ENCODE measurements at places on chromosomes 2 and 18.

- no peak for DNase-seq
Measured at GRCh38 chr2:191724015-191724414, 46.1 kb downstream of the NABP1 start.

GRCh38 chr2:120477831-120478481 lies 132.0 kb downstream of the INHBB start:
- DNase-seq: no peak

DNA sequence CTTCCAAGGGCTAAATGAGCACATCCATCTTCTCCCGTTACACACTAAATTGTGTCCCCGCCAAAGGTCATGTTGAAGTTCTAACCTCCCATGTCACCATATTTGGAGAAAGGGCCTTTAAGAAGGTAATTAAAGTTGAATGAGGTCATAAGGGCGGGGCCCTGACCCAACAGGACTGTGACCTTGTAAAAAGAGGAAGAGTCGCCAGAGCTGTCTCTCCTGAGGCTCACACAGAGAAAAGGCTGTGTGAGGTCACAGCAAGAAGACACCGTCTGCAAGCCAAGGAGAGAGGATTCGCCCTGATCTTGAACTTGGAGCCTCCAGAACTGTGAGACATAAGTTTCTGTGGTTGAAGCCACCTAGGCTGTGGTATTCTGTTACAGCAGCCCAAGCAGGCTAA lies 24.1 kb downstream of the TRABD2A start:
- no peak for DNase-seq

GRCh38 chr2:46815121-46815802 lies 100.3 kb downstream of the MCFD2 start:
- DNase-seq: no peak

DNA sequence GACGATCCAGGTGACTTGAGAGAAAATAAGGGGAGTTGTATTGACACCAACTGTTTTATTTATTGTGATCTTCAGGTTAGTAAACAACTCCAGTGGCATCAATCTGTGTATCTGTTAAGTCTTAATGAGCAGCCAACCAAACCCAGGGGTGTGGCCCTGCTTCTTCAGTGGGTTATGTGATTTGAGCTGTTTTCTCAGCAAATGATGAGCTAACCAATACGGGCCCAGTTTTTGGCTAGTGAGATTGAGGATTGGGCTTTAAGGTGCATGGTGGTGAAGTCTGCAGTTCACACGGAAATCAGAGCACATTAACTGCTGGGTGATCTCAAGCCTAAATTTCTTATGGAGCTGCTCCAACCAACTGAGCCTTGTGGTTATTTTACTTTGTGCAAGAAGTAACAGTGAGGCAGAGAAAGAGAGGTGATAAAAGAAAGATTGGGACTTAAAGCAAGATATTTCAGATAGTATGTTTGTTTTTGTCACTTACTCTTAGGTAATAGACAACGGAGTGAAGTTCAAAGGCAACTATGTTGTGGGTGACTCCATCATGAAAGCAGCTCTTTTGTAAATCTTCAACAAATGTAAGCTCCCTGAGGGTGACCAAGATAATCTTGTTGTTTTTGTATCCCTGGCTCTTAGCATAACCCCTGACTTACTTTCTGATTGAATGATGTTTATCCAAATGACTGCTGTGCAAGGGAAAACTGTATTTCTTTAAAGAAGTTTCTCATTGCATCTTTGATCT lies 2.4 kb downstream of the MTCL1 start:
- no peak for DNase-seq

- DNase-seq: no peak
Measured at GRCh38 chr18:12782521-12782920, 79.7 kb downstream of the PSMG2 start.

- DNase-seq: no peak
Measured at GRCh38 chr2:101770726-101771125, 73.2 kb downstream of the MAP4K4 start.

DNA sequence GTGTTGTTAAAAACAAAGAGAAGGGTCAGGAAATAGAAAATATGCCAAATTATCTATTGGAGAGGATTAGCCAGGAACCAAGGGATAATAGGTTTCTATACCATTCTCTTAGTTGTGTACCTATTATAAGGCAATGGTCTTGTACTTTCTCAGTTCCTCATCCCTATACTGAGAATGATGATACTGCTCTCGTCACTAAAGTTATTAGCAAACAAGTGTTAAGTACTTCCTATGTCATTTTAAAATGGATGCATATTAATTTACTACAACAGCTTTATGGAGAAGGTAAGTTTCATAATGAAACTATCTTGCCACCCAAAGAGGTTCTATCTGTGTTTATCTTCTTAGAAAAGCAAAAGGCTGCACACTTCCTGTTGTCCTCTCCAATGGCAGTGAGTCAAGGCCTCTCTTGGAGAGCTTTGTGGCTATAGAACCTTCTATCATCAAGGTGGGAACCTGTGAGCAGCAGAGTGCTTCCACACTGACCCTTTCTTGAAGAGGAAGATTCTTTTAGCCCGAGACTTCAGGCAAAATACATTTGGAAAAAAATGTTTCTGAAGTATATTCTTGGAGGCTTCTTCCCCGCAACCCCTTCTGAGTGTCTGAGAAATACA lies 460.7 kb upstream of the FANCL start:
- no peak for DNase-seq

DNA sequence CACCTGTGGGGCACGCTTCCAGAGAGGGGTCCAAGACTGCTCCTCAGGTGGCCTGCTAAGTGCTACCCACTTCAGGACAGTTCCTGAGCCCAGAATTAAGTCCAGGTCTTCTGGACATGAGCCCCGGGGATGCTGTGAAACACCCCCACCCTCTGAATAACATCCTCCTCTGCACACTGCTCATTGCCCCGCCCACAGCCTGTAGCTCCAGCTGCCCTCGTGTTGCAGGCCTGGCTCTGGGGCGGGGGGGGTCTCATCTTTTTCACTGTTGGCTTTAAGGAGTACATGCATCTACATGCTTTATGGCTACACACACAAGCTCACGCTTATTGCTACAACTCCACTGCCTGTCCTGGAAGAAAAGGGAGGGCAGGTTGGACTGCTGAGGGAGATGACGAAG lies 92.8 kb downstream of the PTGR3 start:
- DNase-seq: no peak

DNA sequence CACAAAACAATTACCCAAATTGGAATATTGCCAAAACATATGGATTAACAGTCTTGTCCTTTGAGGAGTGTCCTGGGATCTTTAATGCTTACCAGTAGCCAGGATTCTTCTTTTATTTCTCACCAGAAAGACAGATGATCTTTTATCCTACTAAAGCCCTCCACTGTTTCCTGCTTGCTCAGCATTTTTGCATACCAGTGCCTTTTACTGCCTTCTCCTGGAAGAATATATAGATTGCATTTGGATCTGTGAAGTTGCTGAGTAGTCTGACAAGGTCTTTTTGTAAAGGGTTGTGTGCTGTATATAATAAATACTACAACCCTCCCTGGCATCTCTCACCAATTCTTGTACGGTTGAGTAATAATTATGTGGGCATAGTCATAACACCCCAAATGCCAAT lies 652.2 kb downstream of the LRRTM4 start:
- no peak for DNase-seq

DNA sequence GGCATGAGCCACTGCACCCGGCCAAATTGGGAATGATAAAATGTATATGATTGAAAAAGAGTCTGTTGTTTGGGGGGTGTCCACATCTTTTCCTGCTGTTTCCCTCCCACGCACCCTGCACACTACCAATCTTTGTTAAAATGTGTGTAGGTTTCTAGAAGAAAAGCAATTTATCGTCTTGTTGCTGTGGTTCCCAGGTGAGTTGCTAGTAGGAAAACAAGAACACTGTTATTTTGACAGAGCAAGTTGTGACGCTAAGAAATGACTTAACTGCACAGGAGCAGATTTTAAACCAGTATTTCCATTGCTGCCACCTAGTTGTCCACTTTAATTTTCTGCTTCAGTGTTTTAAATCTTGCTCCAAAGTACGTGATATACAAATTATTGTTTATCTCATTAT lies 21.0 kb upstream of the USP14 start:
- no peak for DNase-seq

DNA sequence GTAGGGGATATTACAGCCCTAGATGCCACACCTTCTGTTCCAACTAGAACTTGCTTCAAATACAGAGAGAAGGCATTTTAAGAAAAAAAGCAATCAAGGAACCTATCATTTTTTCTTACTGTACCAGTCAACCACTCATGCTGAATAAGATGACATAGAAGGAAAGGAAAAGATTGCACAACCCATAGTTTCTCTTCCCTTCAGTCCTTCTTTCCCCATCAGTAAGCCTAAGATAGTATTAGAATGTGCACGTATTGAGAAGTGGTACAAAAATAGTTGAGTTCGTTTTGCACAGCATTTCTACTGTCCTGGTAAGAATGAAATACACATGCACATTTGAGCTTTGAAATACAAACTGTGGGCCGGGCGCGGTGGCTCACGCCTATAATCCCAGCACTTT lies 27.0 kb upstream of the HK2 start:
- DNase-seq: no peak

- no peak for DNase-seq
Measured at GRCh38 chr2:71926089-71926447, 221.6 kb downstream of the CYP26B1 start.

DNA sequence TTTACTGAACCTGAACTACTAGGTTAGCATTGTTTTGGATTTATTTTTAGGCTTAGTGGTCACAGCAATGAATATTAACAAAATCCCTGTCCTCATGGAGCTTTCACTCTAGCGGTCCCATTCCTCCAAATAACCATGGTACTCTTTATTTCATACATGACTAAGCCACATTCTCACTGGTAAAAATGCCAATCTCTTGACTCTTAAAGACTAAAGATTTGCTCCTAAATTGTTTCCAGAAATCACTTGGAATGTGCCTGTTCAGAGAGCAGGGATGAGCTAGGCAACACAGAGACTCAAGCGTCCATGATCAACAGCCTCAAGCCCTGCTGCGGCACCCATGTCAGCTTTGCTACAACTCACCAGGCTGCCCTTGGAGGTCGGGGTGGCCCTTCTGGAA lies 13.5 kb downstream of the LMAN1 start:
- DNase-seq: no peak

DNA sequence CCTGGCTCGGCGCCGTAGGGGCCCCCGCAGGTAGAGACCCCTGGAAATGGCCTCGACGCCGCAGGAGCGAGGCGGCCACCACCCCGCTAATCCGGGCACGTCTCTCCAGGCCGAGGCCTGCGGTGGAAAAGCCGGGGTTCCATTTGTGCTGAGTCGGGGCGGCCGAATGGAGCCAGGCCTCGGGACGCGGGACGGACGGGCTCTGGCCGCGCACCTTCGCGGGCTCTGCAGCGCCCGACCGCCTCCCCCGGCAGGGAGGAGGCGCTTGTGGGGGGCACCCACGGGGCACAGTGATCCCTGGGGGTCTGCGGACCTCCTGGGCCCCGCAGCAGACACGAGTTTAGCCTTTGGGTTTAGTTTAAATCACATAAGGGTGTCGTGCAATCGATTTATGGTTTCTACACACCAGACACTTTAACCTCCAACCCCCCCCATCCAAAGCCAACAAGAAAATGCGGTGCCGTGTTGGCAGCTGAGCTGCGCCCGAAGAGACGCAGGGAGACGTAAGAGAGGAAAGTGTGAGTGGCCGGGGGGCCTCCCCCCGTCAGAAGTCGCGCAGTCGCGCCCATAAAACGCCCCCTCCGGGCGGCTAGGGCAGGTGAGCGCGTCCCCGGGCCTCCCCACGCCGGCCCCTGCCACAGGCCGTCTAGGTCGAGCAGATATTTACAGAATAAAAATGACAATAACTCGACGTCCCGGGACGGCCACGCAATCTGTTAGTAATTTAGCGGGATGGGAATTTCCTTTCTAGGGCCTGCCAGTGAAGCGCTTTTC lies 1.0 kb upstream of the NFATC1 start:
- DNase-seq: peak; percentile 76

GRCh38 chr2:141313972-141314371 lies 816.8 kb downstream of the LRP1B start:
- DNase-seq: no peak

DNA sequence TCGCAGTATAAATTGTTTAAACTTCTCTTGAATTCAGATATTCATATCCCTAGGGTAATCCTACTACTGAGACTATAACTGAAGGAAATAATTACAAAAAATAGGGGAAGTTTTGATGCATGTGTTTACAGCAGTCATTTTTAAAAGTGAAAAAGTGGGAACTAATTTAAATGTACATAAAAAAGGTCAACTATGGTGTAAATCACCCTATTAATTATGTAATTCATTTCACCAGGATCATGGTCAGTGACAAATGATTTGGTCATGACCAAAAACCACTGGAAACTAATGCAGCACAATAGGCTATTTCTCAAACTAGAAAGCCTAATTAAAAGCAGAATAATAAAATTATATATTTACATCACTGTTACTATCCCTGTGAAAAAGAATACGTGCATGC lies 5.0 kb upstream of the CNGA3 start:
- DNase-seq: no peak

DNA sequence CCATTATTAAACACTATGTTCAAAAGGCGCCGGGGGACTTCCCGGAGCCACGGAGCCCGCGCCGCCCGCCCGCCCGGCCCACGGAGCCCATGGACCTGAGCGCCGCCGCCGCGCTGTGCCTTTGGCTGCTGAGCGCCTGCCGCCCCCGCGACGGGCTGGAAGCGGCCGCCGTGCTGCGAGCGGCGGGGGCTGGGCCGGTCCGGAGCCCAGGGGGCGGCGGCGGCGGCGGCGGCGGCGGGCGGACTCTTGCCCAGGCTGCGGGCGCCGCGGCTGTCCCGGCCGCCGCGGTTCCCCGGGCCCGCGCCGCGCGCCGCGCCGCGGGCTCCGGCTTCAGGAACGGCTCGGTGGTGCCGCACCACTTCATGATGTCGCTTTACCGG lies 197 bp downstream of the GDF7 start:
- DNase-seq: no peak

- DNase-seq: no peak
Measured at GRCh38 chr18:63395503-63395902, 26.8 kb downstream of the VPS4B start.

- DNase-seq: no peak
Measured at GRCh38 chr2:50448556-50448955, 583.4 kb downstream of the NRXN1 start.

DNA sequence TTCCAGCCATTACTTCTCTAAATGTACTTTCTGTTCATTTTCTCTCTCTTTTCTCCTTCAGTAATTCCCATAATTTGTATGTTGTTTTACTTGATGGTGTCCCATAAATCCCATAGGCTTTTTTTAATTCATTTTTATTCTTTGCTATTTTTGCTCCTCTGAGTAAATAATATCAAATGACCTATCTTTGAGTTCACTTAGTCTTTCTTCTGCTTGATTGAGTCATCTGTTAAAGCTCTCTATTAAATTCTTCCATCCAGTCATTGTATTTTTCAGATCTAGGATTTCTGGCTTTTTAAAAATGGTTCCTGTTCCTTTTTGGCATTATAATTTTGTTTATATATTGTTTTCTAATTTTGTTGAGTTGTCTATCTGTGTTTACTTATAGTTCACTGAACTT lies 13.5 kb downstream of the SP100 start:
- no peak for DNase-seq

DNA sequence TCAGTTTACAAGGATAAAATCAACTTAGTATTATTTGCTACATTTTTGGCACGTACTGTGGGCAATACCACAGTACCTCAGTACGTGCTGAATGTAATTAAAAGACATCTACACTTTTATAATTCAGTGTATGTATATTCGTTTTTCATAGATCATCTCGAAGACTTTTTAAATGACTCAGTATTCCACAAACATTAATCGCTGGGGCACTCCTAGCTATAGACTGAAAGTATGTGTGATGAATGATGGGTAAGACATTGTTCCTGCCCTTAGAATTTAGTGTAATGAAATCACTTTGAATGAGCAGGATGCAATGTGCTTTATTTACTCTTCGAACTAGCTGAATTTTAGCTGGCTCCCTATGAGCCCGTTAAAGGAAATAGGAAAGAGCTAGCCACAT lies 245.6 kb upstream of the RASGRP3 start:
- no peak for DNase-seq

GRCh38 chr2:227864161-227864756 lies 7.2 kb upstream of the DAW1 start:
- DNase-seq: no peak

All from stimulated activated CD4-positive, alpha-beta T cell treated with anti-CD3 and anti-CD28 coated beads, Interleukin-2, amount 100 ng/mL, for 4 hours (primary cell).